ENCODE measurements at places on chromosomes 3 and 15.

DNA sequence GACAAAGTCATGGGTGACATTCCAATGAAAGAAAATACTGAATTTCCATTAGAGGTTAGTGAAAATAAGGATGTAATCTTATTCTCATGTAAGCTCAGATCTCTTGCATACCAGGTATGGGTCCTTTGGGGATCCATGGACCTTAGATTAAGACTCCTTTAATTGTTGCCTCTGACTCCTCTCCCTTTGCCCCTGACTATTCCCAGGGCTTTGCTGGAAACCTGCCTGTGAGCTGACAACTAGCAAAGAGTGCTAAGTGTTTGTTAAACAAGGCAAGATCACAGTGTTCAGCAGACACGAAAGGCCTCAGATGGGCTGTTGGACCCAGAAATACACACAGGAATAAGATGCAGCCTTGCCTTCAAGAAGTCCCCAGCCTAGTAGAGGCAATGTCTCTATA is 32.1 kb downstream of the ACKR2 start:
- DNase-seq: no peak

- no peak for DNase-seq
Observed at GRCh38 chr3:52068055-52068571, 11.7 kb upstream of the DUSP7 start.

DNA sequence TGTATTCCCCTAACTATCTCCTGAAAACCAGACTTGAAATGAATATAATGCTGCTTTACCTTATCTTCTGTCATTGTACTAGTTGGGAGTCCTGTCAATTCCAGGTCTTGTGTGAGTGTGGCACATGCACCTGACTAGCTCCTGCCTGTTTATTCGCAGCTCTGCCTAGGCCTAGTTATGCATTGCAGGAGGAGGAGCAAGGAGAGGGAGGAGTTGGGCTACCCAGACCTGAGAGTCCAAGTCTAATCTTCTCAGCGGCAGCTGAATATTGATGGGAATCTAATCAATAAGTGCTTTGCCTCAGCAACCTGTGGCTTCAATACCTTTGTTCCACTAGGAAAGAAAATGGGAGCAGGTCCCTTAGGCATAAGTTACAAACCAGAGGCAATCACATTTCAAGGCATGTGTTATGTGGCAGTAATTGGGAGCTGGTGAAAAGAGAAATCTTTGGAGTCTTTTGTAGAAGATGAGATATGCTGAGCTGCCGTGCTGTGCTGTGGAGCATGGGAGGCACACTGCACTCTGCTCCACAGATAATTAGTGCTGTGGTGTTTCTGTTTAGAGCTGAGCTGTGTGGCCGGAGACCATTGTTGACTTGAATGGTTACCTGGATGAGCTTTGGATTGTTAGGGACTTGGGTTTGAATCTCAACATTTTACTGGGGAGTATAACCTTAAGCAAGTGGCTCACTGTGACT is at the start of gene SLC2A2:
Gene SLC2A2 (minus strand): TSS at position 124 of the 697 bp plus-strand sequence. CDS start 50 bp downstream, at position 74.
- DNase-seq: no peak

- no peak for DNase-seq
Observed at GRCh38 chr15:29616512-29616911, 205.8 kb downstream of the TJP1 start.

GRCh38 chr15:80856809-80857377 is 77.7 kb downstream of the CEMIP start:
- DNase-seq: no peak

All from NAMALWA (cell line).